NCI-H82 (cell line): ENCODE measurements at places on chromosomes 5 and 9.

GRCh38 chr5:76145945-76146344, 62.8 kb downstream of the SV2C start:
- DNase-seq = peak; percentile 60

GRCh38 chr5:160471761-160472160, 50.1 kb downstream of the PTTG1 start:
- DNase-seq = no peak

- DNase-seq = no peak
Measured at GRCh38 chr5:139043157-139043905, 154.8 kb downstream of the SIL1 start.

GRCh38 chr5:112935675-112936074, 13.6 kb upstream of the REEP5 start:
- DNase-seq = no peak

- DNase-seq = no peak
Measured at GRCh38 chr9:72627147-72627546, 105.7 kb downstream of the TMC1 start.

DNA sequence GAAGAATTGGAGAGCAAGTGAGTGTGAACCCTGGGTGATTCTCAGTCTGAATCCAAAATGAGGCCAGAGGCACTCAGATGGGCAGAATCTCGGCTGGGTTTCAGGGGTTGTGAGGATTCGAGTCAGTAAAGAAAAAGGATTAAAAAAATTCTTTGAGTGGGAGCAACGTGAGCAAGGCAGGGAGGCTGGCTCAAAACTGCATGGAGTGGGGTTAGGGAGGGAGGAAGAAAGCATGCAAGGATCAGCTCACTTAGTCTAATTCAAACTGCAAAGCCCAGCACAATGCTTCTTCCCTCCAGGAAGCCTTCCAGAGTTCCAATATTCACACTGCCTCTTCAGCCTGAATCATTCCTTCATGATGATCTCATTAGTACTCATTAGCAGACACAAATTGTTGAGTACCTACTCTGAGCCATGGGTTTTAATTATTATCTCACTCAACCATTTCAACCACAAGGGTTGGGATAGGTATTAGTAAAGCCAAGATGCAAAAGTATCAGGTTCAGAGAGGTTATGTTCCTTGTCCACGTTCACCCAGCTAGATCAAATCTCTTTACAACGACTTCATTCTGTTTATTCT, 95.8 kb downstream of the BRINP1 start:
- DNase-seq = peak; percentile 16

DNA sequence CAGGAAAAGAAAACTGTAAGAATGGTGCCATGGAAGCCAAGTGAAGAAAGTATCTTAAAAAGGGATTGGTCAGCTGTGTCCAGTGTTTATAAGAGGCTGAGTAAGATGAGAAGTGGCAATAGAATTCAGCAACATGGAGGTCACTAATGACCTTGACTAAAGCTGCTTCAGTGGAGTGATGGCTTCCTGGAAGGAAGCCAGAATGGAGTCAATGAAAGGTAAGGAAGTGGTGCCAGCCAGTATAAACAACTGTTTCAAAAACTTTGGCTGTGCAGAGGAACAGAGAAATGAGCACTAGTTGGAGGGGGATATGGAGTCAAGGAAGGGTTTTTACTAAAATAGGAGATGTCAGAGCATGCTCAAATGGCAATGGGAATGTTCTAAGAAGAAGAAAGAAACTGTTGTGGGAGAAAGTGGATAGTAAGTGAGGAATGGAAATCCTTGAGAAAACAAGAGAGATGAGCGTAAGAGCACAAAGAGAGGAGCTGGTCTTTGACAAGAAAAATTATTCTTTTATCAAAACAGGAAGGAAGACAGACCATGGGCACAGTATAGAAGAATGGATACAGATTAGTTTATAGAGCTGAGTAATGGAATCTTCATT, 11.1 kb upstream of the NRG2 start:
- DNase-seq = peak; percentile 27

DNA sequence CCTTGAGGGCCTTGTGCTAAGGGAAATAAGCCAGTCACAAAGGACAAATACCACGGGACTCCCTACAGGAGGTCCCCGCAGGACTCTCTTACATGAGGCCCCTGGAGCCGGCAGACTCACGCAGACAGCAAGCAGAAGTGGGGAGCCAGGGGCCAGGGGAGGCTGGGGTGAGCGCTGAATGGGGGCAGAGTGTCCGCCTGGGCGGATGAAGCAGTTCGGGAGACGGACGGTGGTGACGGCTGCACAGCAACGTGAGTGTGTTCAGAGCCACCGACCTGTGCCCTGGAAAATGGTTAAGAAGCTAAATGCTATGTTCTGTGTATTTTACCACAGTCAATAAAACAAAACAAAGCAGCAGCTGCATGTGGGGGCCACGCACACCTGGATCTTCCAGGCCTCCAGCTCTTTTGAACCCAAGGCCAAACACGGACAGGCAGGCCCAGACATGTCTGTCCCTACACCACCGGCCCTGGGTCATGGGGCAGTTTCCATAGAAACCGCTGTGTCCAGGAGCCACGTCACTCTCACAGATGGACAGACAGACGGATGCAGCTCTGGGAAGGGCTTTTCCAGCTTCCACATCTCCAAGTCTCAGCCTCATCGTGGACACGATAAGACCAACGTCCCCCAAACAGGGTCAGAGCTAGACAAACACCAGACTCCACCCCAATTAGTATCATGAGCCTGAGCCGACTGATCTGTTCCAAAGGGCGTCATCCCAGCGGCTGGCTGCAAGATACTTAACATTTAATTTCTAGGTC, 103.9 kb downstream of the VAV2 start:
- DNase-seq = peak; percentile 33

DNA sequence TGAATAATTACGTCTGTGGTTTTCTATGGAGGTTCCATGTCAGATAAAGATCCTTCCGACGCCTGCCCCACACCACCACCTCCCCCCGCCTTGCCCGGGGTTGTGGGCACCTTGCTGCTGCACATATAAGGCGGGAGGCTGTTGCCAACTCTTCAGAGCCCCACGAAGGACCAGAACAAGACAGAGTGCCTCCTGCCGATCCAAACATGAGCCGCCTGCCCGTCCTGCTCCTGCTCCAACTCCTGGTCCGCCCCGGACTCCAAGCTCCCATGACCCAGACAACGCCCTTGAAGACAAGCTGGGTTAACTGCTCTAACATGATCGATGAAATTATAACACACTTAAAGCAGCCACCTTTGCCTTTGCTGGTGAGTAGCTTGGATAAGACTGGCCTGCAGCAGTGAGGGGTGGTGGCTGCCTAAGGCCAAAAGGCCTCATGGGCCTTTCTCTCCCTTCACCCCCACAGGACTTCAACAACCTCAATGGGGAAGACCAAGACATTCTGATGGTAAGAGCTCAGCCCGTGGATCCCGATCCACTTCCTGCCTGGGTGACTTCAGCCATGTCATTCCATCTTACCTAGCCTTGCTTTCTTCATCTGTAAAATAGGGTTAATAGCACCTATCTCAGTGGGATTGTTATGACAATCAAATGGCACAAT, at the start of gene IL3:
TSS of gene IL3 (plus strand) at position 155 of the 661 bp plus-strand sequence. CDS start at position 207, 52 bp downstream.
- no peak for DNase-seq

GRCh38 chr9:136514022-136514714, 31.3 kb upstream of the SEC16A start:
- no peak for DNase-seq

GRCh38 chr5:18970000-18970399, 1018.0 kb downstream of the CDH18 start:
- no peak for DNase-seq

- DNase-seq = no peak
Measured at GRCh38 chr9:86687788-86688187, 259.5 kb downstream of the GAS1 start.

DNA sequence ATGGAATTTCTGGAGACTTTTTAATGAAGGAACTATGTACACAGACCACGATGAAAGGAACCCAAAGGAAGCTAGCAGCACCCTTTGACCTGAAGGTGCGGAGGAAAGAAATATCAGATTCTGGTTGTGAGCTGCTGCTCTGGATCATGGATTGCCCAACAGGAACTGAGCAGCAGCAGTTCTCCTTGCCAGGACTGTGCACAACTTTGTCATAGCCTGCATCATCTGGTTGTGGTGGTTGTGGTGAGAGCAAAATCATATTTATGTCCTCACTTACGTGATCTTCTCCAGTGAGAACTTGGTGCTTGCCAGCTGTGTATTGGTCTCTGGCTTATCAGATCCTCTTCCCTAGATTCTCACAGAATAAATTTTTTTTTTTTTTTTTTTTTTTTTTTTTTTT, 70.7 kb upstream of the LPAR1 start:
- DNase-seq = no peak

GRCh38 chr5:115341745-115342144, 45.3 kb upstream of the CCDC112 start:
- DNase-seq = no peak

DNA sequence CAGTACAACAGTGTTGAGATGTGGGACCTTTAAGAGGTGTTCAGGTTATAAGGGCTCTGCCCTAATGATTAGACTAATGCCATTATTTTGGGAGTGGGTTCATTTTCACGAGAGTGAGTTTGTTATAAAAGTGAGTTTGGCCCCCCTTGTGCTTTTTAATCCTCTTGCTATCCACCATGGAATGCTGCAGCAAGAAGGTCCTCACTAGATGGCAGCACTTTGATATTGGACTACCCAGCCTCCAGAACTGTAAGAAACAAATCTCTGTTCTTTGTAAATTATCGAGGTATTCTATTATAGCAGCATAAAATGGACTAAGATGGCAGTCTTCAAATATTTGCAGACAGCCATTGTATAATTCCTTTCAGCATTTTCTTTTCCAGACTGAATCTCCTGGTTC, 212.4 kb downstream of the LRRC70 start:
- DNase-seq = peak; percentile 1

DNA sequence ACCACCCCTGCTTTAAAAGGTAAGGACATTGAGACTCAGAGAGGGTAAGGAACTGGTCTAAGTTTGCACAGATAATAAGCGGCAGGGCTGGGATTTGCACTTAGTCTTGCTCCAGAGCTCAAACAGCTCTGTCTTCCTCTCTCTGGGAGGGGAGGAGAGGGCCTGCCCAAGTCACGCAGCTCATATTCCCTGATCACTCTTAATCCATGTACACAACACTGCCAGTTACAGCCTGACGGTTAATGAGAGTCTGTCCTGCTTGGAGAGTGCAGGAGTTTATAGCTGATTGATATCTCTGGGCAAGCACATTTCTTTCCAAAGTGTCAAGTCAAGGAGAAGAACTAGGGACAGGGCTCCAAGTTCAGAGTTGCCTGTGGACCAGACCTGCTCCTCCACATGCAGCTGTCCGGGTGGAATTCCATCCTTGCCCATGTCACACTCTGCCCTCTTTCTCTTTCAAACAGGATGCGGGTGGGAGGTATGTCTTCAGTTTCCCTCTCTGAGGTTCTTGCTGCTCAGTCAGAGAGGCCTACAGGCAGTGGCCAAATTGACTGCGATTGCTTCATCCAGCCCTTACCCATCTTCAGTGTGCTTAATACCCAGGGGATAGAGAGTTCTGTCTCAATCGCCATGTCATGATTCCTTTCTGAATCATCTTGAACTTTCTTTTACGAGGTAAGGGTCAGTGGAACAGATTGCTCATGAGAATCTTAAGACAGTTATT, 54.5 kb downstream of the GALNT12 start:
- peak; percentile 28 for DNase-seq

GRCh38 chr5:121702682-121703081, 149.0 kb upstream of the FTMT start:
- peak; percentile 13 for DNase-seq

GRCh38 chr9:16150501-16150900, 597.7 kb downstream of the CCDC171 start:
- peak; percentile 1 for DNase-seq

DNA sequence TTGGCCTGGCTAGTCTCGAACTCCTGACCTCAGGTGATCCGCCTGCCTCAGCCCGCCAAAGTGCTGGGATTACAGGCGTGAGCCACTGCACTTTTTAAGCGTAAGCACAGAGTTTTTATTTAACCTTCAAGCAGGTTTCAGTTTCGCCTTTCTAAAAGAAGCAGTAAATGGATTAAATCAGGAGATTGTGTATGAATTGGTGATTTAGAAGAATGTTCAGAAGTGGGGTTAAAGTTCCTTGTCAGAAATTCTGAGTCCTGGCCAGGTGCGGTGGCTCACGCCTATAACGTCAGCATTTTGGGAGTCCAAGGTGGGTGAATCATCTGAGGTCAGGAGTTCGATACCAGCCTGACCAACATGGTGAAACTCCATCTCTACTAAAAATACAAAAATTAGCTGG, 12.2 kb downstream of the HSPA4 start:
- no peak for DNase-seq

DNA sequence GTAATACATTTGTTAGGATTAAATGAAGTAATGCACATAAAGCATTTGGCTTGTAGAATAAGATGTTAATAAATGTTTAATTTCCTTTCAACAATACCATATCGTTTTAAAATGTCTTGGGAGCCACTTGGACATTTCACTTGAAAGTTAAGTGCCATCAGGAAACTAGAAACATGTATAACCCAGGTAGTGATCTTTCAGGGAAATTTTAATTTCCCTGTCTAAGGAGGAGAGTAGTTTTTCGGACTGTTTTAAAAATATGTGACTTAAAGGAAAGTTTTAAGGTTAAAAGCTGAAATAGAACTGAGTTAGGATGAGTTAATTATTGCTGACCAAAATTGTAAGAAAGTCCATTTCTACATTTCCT, 18.0 kb downstream of the CDC42SE2 start:
- DNase-seq = no peak

- no peak for DNase-seq
Measured at GRCh38 chr5:150848271-150848670, 1.9 kb downstream of the IRGM start.

GRCh38 chr9:69877852-69878514, 57.4 kb downstream of the CFAP95 start:
- DNase-seq = peak; percentile 64

DNA sequence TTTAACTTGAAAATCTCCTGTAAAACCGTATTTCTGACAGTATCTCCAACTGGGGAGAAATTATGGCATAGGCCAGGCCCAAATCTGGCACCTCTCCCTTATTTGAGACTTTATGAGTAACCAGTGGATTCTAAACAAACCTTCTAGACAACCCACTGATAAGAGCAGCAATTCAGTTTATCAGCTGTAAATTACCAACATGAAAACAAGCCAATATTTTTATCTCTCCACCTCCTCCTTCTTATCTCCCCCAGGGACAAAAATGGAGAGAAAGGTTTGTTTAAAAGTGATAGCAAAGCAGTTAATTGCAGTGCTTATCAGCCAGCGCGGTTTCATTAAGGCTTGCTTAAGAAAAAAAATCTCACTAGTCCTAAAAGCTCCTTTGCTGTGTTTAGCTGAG, 53.8 kb downstream of the KCNV2 start:
- no peak for DNase-seq

DNA sequence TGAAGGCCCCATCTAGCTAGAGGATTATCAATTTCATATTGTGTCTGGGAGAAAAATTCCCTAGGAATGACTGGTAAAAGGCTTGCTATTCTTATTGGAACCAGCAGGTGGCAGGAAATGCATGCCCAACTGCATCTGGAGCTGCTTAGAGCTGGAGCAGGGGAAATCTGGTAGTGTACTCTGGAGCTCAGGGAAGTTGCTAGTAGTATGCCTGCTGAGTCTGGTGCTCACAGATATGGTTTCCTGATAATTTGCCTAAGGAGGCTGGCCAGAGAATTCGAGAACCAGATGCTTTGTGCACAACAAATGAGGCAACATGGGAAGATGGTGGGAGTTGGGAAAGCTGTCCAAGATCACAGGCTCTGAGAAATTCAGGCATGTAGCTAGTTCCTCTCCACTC, 53.7 kb downstream of the G3BP1 start:
- DNase-seq = peak; percentile 84
